Midbrain (tissue), 1 donor: ENCODE measurements at places on chromosomes 5 and 9.
A peak's percentile ranks its signal among the peaks of the same experiment; 100 is the strongest.

- DNase-seq, result no peak
Observed at GRCh38 chr9:114925039-114925438, 5.4 kb downstream of the TNFSF8 start.

GRCh38 chr9:73114058-73114457 is 37.6 kb upstream of the ANXA1 start:
- DNase-seq, result no peak

GRCh38 chr5:171847026-171847425 is 61.4 kb downstream of the SMIM23 start:
- DNase-seq, result no peak

GRCh38 chr5:136130581-136130980 is 2.1 kb upstream of the SMAD5 start:
- no peak for DNase-seq

GRCh38 chr5:156444753-156445291 is 117.9 kb downstream of the SGCD start:
- DNase-seq, result no peak

DNA sequence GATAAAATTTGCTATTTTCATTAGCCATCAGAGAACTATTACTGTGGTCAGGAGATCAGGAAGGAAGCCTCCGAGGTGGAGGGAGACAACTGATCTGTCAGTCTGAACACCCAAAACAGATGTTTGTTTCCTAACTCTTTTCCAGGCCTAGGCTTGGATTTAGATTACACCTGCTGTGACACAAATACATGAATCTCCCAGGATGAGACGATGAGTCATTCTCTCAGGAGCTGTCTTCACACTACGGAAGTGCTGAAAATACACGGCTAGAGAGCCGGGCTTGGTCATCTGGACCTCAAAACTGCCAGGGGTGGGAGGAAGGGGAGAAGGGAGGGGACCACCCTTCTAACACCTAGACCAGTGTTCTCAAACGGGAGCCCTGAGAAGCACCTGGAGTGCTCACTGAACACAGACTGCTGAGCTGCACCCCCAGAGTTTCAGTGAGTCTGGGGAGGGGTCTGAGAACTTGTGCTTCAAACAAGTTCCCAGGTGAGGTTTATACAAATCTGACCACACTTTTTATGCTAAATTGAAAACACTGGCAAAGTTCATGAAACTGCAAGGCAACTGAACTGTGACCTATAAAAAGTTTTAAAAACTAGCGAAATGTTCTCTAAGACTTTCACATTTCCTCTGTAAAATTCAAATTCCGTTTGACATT is 80.3 kb upstream of the EQTN start:
- no peak for DNase-seq

DNA sequence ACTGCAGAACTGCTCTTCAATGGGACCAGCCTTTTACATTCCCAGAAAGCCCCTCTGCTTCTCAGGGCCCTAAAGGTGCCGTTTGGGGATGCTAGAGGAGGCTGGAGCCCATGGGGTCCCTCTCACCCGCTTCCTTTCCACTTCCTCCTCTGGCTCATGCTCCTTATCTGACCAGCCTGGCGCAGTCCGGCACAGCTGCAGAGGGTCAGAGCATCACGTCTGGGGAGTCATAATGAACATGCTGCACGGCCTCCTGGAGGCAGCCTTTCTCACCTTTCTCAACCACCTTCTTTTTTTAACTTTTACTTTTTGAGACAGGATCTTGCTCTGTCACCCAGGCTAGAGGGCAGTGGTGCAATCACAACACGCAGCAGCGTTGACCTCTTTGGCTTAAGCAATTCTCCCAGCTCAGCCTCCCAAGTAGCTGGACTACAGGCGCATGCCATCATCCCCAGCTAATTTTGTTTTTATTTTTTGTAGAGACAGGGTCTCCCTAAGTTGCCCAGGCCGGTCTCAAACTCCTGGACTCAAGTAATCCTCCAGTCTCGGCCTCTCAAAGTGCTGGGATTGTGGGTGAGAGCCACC is 15.1 kb upstream of the TCF7 start:
- DNase-seq, result no peak

GRCh38 chr9:116350213-116350612 is 196.6 kb downstream of the PAPPA start:
- DNase-seq, result no peak

GRCh38 chr9:4665357-4665756 is 923 bp downstream of the SPATA6L start:
- DNase-seq, result no peak

GRCh38 chr9:90044710-90045151 is 439.9 kb downstream of the GADD45G start:
- DNase-seq, result no peak

DNA sequence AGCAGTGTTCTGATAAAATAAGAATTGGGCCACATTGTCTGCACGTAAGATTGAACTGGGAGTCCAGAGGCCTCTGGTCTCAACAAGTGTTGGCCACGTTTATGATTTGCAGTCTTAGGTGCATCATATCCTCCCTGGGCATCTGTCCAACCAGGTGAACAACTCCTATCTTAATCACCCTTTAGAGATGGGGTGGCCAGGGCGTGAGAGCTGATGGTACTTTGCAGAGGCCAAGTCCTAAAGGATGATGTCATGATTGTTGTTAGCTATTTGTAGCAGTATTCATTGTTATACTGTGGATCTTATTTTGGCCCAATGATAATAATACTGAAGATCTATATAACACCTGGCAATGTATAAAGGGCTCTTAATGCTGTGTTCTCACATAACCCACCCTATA is 73.2 kb upstream of the RARS1 start:
- DNase-seq, result no peak

DNA sequence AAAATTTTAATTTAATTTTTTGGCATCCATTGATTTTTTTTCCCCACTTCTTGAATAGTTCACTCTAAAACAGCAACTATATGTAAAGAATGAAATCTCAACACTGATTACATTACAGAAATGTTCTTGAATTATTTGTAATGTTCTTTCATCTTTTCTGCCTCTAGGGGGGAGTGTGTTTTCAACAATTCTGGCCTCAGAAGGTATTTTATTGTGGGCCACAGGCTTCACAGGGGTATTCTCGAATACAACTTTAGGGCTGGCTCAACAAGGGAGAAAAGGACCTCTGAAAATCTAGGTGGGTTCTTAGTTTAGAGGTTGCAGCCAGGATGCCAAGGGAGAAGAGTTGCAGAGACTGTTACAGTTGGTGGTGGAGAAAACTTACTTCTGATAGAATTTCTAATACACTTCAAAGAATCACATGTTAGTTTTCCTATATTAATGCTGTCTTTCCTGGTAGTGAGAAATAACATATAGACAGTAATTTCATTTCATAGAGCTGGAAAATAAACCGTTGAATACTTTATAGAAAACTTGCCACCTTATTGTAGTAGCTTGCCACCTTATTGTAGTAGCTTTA is 3.6 kb upstream of the NPR3 start:
- no peak for DNase-seq

DNA sequence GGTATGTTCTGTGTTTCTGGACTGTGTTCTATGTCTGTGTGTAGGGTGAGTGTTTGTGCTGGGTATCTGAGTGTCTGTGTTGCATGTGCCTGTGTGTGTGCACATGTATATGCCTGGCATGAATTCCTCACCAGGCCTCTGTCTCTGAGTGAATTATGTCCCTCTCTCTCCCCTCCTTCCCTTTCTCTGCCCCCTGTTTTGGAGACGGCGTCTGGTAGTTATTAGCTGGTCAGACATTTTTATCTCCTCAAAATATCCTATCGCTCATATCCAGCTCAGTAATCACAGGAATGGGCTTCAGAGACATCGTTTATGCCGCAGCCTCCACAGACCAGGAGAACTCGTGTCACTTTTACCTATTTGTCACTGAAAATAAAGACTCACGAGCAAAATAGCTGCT is 483.2 kb upstream of the BRINP1 start:
- DNase-seq, result no peak

DNA sequence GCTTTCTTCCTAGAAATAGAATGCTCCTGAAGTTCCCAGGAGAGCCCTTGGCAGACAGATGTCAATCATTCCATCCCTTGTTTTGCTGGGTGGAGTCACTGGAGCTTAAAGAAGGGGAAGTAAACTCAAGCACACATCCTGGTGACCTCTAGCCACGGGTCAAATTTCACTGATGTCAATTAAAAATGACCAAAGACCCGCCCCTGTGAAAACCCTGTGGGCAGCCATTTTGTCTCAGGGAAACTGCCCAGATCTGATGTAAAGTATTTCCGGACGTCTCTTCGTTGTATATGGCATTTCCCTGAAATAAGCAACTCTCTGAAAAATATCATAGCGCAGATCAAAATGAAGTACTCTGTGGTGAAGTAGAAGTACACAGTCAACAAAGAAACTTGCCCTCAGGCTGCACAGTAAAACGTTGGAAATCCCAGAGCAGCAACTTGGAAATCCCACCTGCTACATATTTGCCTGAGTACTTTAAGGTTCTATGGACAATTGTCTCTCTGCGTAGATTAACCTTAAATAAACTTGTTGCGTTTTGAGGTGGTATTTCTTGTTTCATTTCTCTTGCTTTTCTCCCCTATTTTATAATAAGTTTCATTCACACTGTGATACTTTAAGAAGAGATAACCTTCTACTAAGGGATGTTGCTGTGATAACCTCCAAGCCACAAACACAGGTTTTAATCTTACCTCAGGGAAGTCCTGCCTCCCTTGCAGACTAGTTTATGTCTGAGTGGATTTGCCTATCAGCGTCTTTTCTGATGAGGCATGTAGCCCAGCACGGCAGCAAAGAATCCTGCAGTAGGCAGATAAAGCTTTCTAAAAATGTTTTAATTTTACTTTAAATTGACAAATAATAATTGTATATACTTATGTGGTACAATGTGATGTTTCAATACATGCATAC is 60.9 kb upstream of the PIP5K1B start:
- no peak for DNase-seq

- peak; percentile 62 for DNase-seq
Observed at GRCh38 chr9:137227054-137227852, at the start of gene RNF224. TSS of gene RNF224 (plus strand) at chr9:137227502. CDS start at chr9:137228336, 834 bp downstream.

DNA sequence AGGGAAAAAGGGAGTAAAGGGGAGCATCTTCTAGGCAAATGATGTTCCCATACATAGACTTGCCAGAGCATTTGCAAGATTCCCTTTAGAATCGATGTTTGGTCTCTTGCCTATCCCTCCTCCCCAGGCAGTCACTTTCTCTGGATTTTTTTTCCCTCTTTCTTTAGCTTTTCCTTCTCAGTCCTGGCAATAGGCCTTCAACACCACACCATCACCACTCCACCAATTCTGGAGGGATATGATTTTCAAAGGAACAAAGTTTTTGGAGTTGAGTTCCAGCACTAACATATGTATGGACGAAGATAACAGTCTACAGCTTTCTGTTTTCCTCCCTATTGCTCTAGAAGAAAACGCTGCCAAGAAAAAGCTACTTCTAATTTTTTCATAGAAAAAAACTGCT is 377.4 kb downstream of the PDE4D start:
- no peak for DNase-seq

GRCh38 chr5:35856765-35857351 is at the start of gene IL7R:
TSS of gene IL7R (plus strand) at chr5:35856891. CDS start at chr5:35856978, 87 bp downstream.
- no peak for DNase-seq

DNA sequence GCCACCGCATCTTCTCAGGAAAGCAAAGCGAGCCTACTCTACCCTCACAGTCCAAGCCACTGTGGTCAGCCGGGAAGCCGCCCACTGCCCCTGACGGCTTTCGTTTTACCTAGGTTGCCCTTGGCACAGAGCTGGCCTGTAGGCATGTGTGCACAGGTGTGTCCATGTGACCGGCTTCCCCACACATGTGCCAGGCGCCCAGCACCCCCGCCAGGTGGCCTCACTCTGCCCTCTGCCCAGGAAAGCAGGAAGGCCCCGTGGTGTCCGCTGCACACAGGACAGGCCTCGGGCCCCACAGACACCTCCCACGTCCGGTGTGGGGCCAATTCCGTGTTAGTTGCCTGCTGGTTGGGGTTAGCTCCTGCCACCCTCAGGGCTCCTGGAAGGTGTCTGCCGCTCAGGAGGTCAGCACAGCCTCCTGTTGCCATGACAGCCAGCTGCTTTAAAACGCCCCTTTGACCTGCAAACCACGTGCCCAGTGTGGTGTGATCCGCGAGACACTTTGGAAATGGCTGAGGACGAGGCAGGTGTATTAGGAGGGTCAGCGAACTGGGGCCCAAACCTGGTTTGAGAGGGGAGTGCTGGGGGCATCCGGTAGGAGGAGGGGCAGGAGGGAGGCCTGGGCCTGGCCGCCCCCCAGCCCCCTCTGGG is 28.7 kb downstream of the TPPP start:
- DNase-seq, result no peak

DNA sequence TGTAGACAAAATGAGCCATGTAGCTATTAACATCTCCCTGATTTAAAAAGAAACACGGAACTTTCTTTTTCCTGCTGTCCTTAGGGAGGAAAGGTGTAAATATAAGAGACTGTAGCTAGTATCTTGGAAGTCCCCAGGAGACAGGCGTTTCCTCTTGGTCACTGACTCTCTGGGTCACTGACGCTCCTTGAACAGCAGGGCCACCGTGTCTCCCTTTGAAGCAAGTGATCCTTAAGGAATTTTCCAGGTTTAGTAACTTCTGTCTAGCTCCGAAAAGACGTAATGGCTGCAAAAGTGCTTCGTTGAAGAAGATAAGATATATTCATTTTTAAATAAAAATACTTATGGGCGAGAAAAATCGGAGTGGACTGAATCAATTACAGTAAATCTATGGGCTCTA is 745 bp upstream of the CLTA start:
- no peak for DNase-seq

GRCh38 chr5:392431-392988 is 50.5 kb upstream of the EXOC3 start:
- no peak for DNase-seq

DNA sequence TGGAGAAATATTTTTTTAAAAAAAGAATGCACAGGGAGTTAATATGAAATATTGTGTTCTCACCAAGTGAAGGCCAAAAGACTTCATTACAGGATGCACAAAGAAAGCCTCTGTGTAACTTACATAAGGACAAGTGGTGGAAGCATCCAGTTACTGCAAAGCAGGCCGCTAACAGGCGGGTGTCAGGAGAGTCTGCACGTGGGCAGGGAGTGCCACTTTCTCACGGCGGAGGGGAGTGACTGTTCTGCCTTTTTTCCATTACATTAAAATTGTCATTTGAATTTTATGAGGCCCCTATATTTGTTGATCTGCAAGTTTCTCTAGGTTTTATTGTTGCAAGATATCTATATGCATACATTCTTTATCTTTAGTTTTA is 28.1 kb upstream of the SPATA31E1 start:
- no peak for DNase-seq

DNA sequence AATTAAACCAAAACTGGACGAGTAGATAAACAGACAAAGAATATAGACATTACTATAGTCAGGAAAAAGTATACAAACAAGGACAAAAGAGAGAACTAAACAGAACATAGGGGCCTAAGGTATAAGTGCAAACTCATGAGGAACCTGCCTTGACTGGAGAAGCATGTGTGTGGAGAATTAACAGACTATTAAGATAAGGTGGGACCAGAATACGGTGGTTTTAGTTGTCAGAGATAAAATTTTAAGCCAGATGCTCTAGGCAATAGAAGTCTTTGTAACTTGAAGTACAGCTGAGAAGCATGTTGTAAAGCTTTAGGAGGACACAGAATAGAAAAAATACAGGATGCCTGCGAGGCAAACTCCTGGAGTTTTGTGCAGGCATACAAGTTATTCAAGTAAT is 707.1 kb downstream of the PTPRD start:
- DNase-seq, result no peak

- no peak for DNase-seq
Observed at GRCh38 chr9:93896496-93897033, 58.6 kb downstream of the BARX1 start.

- no peak for DNase-seq
Observed at GRCh38 chr9:121295662-121296191, 27.8 kb downstream of the GSN start.

GRCh38 chr9:131521203-131521602 is 9.9 kb downstream of the UCK1 start:
- no peak for DNase-seq

- DNase-seq, result peak; percentile 7
Observed at GRCh38 chr5:141223112-141223783, at the start of gene PCDHB14. TSS of gene PCDHB14 (plus strand) at chr5:141223343. CDS start at chr5:141223506, 163 bp downstream.
